ENCODE measurements at places on chromosomes 12 and 14.

- no peak for DNase-seq
These were observed 36.6 kb downstream of the TSPAN9 start for GRCh38 chr12:3113671-3114325.

DNA sequence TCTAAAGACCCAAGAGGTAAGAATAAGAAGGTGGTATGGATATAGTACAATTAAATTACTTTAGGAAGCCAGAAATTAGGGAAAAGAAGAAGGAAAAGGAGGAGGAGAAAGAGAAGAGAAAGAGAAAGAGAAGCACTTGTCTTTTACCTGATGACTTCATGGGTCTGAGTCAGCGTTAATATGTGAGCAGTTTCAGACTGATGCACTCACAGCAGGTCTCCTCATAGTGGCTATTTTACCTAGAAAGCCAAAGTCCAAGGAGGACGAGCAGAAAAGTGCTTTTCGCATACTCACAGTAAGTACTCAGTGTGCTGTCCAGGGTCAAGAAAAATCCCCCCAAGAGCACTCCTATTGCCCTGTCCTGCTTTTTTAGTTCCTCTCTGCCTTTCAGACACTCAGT lies 222.1 kb downstream of the C12orf42 start:
- DNase-seq = no peak

DNA sequence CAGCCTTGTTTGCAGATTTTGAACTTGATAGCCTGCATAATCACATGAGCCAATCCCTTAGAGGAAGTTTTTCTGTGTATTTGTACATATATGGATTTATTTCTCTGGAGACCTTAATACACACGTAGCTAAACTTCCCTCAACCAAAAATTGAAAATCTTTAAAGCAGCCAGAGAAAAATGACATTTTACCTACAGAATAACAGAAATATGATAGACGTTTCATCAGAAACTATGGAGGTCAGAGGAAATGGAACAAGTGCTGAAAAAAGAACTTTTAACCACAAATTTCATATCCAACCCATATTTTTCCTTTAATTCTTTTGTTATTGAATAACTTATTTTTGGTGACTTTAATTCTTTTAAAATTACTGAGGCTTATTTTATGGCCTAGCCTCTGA lies 177.7 kb downstream of the CCDC91 start:
- no peak for DNase-seq

DNA sequence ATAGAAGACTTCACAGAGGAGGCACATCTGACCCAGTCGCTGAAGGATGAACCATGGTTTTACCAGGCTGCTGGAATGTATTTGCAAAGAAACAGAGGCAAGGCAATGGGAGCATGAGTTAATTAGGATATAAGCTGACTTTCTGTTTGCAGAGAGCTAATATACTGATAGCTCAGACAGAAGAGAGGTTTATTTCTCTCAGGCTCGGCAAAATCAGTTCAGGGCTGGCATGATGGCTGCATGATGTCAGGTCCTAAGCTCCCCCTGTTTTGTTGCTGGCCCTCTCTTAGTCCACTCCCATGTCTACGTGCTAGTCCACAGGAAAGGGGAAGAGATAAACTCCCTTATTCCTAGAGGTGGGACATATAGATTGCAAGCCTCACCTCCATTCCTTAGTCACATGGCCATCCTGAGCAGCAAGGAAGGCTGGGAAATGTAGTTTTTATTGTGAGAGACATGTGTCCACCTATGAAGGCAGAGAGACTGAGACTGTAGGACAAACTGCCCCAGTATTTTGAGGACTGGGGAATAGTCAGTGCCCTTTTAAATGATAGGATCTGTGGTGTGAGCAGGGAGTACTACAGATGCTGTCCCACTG lies 224.5 kb downstream of the VRK1 start:
- peak; percentile 4 for DNase-seq

- DNase-seq = no peak
These were observed 174.9 kb upstream of the RPH3A start for GRCh38 chr12:112616469-112617152.

DNA sequence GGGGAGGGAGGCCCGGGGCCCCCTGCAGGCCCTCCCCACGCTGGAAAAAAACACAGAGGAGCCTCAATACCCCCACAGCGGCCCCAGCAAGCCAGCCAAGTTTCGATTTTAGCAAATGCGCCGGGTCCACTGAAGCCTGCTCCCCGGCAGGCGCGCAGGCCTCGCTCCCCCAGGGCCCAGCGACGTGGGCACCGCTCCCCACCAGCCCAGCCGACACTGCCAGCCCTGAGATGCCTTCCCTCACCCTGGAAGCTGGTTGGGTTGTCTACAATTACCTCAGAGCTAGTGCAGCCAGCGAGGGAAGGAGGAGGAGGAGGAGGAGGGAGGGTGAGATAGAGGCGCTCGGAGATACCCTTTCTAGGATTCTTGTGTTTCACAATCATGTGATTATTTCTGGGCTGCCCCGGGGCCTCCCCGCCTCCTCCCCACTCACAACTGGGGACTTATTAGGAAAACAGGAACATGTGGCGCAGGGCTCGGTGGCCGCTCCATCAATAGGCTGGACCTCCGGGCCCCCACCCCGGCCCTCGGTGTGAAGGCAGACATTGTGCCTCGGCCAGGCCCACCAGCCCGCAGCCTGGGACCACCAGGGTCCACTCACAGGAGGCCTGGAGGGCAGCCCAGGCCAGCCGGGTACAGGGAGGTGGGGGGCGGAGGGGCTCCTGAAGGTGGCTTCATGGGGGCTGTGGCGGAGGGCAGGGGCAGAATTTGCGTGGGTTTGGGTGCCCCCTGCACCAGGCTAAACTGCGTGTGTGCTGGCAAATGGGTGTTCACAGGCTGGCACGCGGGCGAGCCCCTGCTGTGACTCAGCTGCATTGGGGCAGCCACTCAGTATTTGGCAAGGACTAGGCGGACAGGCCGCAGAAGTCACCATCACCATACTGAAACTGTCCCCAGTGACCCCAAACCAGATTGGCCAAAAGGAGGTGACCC lies 109.9 kb downstream of the NCOR2 start:
- DNase-seq = peak; percentile 57

GRCh38 chr12:45235087-45236025 lies 19.5 kb downstream of the ANO6 start:
- peak; percentile 64 for DNase-seq

- DNase-seq = no peak
These were observed 14.3 kb downstream of the CHGA start for GRCh38 chr14:92937051-92937937.

DNA sequence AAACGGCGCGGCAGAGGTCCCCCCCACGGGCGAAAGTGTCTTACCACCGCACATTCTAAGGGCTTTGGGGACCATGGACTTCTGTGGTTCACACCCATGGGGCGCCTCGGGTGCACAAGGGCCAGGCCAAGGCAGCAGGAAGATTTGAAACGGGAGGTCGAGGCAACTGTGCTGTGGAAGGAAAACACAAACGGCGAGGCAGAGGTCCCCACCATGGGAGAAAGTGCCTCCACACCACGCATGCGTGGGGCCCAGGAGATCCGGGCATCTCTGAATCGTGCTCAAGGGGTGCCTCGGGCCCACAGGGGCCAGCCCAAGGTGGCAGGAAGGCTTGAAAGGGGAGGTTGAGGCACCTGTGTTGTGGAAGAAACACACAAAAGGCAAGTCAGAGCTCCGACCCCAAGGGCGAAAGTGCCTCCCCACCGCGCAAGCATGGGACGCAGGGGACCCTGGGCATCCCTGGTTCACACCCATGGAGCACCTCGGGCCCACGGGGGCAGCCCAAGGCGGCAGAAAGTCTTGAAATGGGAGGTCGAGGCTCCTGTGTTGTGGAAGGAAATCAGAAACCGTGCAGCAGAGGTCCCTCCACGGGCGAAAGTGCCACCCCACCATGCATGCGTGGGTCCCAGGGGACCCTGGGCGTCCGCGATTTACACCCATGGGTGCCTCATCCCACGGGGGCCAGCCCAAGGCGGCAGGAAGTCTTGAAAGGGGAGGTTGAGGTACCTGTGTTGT lies 371.0 kb downstream of the ALG10 start:
- DNase-seq = no peak

DNA sequence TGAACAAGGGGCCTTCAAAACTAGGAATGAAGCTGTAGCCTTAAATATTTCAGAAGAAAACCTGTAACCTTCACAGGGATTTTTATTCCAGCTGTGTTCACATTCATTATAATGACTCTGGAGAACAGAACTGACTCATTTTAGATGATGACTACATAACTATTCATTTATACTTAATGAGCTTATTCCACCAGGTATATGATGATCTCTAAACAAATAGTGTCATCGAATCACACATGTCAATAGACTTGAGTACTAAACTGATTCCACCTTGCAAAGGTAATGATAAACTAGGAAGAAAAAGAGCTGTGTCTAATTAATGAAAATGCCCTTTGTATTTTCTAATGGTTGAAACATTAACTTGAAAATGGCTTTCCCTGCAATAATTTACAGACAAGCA lies 433.2 kb downstream of the PDZRN4 start:
- no peak for DNase-seq

GRCh38 chr12:30959778-30960177 lies 33.2 kb downstream of the TSPAN11 start:
- no peak for DNase-seq

GRCh38 chr14:75831455-75831854 lies 150.3 kb downstream of the TGFB3 start:
- peak; percentile 65 for DNase-seq

DNA sequence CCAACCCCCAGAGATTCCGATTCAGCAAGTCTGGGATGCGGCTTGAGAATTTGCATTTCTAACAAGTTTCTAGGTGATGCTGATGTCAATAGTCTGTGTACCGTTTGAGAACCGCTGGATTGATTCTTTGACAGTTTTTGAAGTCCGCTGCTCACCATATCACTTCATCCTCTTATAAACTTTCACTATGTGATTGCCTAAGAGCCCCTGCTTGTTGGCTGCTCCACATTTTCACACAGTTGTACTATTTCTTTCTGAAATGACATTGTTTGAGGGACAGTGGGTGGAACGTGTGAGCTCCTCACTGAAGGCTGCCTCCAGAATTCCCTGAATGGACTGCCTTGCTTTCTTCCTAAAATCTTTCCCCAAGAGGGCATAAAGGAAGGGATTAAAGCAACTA lies 7.7 kb downstream of the C3AR1 start:
- no peak for DNase-seq

DNA sequence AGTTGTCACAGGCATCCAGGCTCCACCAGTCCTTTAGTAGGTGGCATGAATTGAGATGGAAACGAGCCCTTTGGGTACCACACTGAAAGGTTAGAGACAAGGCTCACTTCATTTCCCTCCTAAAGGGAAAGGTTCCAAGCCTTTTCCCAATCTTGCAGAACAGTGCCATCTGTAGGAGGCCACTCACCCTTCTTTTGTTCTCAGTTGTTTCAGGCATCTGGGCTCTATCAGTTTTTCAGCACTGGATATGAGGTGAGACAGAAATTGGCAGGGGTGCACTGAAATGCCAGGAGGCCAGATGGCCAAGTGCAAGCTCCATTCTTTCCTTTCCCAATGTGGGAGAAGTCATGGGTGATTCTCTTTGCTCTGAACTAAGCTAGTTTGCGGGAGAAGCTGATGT lies 15.2 kb downstream of the FBXO33 start:
- peak; percentile 40 for DNase-seq

GRCh38 chr12:117837737-117838050 lies 131.1 kb downstream of the KSR2 start:
- no peak for DNase-seq

DNA sequence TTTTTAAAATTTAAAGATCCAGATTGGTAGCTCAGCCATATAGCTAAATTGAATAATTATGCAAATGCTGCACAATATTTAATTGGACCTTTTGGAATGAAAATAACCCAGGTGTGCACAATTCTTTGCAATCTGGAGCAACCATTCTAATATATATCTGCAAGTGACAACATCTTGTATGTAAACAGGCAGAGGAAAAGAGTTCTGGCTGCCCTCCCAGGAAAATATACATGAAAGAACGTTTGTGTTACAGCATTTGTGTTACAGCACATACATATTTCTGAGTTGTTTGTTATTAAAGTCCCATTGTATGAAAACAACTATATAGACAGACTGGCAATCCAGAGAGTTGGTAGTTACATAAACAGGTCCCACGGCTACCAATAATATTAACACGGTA lies 377.5 kb downstream of the DIO2 start:
- DNase-seq = no peak

GRCh38 chr12:47939009-47939601 lies 24.3 kb upstream of the TMEM106C start:
- no peak for DNase-seq

- peak; percentile 76 for DNase-seq
These were observed 20.5 kb upstream of the ITPR2 start for GRCh38 chr12:26853303-26854030.

DNA sequence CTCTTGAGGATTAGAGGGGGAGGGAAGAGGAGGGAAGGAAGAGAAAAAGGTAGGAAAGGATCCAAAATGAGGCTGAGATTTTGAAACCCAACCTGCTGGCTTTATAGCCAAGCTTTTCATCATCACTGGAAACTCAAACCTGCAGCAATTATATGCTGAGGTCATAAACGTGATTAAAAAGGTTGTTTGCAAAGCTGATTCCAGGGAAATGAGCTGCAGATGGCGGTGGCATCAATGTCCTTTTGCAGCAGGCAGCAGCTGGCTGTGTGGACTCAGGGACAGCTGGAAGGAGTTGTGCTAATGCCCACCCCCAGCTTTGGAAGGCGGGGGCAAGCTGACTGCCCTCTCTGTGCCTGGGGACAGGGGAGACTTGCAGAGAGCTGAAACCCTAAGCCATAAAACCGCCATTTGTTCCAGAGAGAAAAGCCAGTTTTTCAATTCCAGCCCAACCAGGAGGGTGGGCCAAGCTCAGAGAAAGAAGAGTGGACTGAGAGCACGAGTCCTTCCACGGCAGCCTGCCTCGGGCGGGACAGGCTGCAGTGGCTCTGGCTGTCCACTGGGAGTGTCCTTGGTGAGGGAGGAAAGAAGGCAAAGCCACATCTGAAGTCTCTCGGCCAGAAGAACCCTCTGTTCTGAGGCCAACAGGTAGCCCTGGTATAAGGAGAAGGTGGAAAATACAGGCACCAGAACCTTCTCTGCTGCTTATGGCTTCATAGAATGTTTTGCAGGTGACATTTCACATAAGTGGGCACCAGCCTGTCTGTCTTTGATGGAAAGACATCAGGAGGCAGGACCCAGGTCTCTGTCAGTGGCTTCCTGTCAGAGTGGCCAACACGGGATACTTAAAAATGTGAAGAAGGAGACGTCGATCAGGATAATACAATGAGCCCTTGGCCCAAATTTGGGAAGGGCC lies 90.7 kb downstream of the SINHCAF start:
- DNase-seq = peak; percentile 62

DNA sequence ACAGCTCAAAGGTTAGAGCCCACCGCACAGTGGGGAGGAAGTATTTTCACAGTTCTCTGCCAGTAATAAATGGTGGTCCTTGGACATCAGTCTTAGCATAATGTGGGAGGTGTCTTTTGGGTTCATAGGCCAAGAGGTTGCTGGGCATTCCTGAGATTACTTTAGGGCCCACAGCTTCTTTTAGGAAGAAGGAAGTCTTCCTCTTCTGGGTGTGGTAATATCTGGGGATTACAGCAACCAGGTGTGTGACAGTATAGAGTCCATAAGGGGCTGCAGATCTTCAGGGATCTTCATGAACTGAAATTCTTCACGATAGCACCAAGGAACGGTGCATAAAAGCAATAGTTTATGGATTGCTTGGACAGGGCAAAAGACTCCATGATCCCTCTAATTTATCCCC lies 56.2 kb upstream of the PTGR2 start:
- no peak for DNase-seq

- peak; percentile 11 for DNase-seq
These were observed 46.2 kb upstream of the GSC start for GRCh38 chr14:94816113-94816512.

GRCh38 chr14:48693793-48694192 lies 892.4 kb downstream of the RPS29 start:
- DNase-seq = no peak

- DNase-seq = peak; percentile 15
These were observed 261.9 kb upstream of the LRIG3 start for GRCh38 chr12:59182191-59182590.

GRCh38 chr14:26180221-26180620 lies 417.6 kb downstream of the NOVA1 start:
- no peak for DNase-seq
